Fibroblast of pulmonary artery (primary cell): ENCODE measurements at places on chromosomes 5 and 9.

- no peak for DNase-seq
Observed at GRCh38 chr5:63211448-63212132, 633.0 kb downstream of the LRRC70 start.

- DNase-seq: no peak
Observed at GRCh38 chr5:119368238-119368630, 12.4 kb downstream of the TNFAIP8 start.

DNA sequence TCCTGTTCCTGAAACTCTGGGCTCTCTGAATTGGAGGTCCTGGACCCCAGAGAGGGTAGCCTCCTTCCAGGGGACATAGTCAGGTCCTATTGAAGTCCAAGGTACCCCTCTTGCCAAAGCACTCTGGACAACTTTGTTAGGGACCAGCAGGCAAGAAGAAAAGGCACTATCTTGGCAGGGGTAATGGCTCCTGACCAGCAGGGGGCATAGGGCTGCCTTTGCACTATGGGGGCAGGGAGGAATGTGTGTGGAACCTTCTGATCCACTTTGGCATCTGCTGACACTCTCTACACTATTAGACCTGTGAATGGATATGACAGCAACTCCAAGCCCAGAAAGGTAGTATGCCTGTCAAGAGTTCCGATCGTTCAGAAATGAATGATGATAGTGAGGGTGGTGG is 179.0 kb upstream of the CD180 start:
- no peak for DNase-seq

GRCh38 chr5:14465116-14465515 is 116.5 kb upstream of the OTULINL start:
- peak; percentile 44 for DNase-seq

GRCh38 chr9:81607593-81608288 is 81.6 kb downstream of the TLE1 start:
- no peak for DNase-seq

DNA sequence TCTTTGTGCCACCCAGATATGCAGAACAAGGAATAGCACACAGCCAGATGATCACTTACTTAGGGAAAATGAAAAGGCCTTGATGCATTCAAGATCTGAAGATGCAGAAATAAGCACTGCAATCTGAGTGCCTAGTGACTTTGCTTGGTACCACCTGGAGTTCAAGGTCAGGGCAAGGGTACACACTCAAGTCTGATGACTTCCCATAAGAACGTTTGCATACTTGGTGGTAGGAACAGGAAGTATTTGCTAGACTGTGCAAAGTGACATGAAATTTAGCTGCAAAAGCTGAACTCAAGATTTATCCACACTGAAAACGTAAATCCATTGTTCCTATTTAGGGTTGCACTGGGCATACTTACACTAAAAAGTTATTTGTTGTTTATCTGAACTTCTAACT is 177.1 kb downstream of the PIK3R1 start:
- DNase-seq: no peak

DNA sequence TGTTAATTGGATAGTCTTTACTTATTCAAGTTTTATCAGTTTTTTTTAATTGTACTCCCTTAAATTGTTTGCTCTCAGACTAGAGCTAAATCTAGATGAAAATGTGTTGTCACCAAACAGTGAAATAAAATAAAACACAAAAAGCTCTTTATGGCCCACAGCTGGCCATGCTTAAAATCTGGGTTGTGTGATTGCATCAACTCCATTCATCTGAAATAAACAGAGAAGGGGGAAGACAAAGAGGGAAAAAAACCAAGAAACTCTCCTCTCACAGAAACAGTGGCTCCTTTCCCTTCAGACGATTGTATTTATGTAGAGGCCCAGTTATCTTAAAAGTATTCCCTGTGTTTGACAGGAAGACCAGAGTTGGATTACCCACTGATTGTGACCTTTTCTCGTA is 422.4 kb downstream of the IRX1 start:
- DNase-seq: peak; percentile 6

DNA sequence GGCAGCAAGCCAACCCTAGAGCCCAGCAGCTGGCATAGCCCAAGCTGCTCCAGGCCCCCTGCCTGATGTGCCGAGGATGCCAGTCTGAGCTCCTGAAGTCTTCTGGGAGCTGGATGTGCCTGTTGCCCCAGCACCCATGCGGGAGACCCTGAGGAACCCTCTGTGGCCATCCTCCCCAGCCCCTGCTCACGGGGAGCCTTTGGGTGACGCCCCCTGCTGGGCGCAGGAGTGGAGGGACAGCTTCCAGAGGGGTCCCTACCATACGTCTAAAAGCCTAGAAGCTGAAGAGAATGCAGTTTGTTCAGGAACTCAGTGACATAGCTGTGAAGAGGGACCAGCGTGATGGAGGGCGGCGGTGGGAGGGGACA is 33.1 kb upstream of the MVB12B start:
- no peak for DNase-seq

DNA sequence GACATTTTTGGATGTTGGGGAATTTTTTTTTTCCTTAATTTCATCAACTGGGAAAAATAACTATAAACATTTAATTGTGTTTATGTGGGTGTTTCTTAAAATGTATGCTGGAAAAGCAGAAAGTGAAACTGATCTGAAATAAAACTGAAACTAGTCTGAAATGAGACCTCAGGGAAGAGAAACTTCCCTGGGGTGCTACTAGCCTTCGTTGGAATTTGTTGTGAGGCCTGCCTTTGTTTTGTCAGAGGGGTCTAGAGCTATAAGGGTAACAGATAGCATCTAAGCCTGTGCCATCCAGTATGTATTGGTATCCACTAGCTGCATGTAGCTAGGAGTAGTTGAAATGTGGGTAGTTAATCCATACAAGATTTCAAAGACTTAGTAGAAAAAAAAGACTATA is 10.4 kb downstream of the ZNF618 start:
- DNase-seq: no peak

- peak; percentile 48 for DNase-seq
Observed at GRCh38 chr5:17374973-17375742, 122.9 kb upstream of the TAF11L2 start.

- peak; percentile 13 for DNase-seq
Observed at GRCh38 chr5:60810438-60811085, 33.5 kb downstream of the ELOVL7 start.

DNA sequence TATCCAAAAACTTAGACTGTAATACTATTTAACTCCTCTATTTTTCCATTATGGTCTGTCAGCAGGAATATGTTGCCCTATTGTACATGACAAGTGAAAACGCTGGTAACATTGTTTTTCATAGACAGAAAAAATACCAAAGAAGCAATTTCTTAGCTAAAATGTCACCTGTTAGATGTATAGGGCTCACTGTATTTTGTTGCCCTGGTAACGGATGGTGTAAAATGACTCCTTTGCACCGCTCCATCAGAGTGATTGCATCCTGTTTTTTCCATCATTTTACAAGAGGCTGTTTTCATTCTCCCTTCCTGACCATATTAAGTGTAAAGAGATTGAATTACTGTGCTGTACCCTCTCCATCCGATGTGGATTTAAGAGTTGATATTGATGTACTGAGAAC is 460.1 kb upstream of the TLE4 start:
- no peak for DNase-seq

DNA sequence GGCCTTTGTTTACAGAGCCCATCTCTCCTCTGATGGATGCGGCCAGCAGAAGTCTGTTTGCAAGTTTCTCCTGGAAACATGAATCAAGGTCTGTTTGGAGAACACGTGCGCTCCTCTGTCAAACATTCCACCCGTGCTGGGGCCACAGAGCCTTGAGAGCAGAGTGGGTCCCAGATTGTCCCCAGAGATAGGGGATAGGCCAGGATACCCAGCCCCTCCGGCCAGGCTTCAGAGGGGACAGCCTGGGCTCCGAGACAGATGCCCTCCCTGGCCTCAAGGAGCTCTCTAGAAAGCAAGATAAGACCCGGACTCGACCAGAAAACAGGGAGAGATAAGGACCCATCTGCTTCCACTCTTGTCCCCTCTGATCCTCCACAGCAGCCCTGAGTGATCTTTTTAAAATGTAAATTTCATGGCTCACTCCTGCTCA is 40.4 kb upstream of the HAND1 start:
- no peak for DNase-seq

DNA sequence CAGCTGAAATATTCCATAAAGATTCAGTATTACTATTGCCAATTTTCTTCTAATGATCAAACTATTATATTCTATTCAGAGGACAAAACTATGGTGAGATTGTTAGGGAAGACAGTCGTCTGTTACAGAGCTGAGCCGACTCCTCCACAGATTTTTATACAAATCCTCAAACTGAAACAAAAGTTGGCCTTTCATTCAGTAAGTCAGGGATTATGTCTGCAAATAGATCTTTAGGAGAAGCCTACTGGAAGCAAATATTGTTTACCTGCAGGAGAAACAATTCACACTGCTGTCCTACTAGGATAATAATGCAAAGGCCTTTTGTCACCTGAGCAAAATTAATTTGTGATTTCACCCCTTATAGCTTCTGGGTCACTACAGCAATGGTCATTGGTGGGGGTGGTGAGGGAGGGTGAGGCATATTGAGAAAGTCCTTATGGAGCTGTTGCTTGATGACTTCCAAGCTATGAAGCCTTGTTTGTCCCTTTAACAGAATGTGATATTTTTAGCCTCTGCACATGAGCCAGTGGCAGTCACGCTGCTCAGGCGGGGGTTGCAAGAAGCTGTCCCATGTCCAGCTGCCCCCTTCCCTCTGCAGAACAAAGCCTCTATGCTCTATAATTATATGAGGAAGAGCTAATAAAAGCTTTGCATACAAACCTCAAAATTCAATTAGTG is 200.5 kb upstream of the KLF9 start:
- DNase-seq: no peak

DNA sequence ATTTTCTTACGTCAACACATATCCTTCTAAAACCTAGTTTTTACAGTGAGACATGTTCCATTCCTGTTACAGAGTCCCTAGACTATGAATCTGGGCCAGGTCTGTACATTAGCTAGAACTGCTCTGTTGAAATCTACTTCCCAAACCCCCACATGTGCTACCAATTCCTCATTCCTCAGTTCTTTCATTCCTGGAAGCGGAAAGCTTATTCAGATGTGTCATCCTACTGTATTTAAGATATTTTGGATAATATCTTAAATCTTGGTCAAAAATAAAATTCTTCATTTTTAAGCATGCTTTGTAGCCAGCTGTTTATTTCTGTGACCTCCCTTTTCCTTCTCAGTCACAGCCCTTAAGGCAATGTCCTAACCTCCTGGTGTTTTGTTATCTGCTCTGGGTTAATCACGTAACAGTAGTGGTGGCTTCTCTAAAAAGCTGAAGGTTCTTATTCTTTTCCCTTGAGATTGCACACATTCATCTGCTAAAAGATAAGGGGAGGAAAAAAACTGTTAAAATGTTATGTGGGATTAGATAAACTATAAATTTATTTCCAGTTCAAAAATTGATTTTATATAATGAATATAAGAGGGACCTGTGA is 35.6 kb downstream of the GLRX start:
- DNase-seq: peak; percentile 78

GRCh38 chr9:38144421-38144820 is 75.4 kb upstream of the SHB start:
- peak; percentile 2 for DNase-seq

DNA sequence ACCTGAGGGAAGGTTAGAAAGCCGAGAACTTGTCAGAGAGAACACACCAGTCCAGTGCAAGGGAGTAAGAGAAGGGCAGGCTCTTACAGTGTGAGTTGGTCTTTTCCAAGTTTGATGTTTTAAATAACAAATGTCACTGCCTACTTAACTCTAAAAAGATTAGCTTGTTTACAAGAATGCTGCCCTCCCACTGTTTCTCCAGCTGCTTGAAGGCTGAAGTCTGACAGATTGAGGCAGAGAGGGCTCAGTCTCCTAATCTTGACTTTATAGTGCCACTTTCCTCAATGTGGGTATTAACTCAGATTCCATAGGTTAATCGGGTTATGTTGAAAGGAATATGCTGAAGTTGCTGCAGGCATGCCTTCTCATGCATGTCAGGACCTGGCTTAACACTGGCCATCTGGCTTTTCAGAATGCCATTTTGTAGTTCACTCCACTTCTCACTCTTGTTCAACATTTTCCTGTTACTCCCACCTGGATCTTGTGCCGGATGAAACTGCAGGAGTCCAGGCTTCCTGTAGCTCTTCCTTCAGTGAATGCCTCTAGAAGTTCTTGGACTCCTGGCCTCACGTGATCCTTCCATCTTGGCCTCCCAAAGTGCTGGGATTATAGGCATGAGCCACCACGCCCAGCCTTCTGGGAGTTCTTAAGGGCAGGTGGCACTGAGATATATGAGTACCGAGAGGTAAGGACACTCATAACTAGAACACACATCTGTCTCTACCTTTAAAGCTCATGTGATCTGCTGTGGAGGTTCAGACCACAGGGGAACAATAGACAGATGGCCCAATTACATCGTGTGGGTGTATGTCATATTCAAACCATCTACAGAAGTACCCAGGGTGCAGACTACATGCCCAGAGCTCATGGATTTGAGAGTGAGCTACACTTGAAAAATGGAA is 249.7 kb downstream of the ARHGAP26 start:
- DNase-seq: no peak

DNA sequence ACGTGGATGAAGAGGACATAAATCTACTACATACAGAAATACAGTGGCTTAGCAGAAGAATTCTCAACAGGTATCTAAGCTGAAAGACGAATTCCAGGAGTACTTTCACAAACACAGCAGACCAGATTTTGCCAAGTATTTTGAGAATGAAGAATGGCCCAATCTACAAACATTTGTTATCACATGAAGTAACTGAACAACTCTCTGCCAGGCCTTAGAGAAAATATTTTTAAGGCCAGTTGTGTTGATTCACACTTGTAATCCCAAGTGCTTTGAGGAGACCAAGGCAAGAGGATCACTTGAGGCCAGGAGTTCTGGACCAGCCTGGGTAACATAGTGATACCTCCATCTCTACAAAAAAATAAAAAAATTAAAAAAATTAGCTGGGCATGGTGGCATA is 14.3 kb downstream of the AGTPBP1 start:
- DNase-seq: peak; percentile 44

DNA sequence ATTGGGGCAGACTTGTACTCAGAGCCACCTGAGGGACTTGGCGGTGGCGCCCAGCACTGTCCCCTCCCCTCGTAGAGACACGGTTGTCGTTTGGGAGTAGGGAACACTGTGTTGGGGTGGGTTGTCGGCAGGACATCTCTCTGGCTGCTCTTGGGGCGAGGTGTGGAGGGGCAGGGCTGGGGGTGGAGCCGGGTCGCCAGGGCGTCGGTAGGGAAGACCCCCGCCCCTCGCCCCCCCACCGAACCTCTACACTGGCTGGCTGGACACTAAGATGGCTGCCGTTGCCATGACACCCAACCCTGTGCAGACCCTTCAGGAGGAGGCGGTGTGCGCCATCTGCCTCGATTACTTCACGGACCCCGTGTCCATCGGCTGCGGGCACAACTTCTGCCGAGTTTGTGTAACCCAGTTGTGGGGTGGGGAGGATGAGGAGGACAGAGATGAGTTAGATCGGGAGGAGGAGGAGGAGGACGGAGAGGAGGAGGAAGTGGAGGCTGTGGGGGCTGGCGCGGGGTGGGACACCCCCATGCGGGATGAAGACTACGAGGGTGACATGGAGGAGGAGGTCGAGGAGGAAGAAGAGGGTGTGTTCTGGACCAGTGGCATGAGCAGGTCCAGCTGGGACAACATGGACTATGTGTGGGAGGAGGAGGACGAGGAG is 778 bp downstream of the TRIM41 start:
- DNase-seq: no peak

- peak; percentile 18 for DNase-seq
Observed at GRCh38 chr5:56737002-56737621, 78.2 kb upstream of the MAP3K1 start.

GRCh38 chr9:12956261-12956660 is 181.4 kb downstream of the LURAP1L start:
- DNase-seq: peak; percentile 35

- DNase-seq: peak; percentile 9
Observed at GRCh38 chr5:13251623-13252376, 692.7 kb downstream of the DNAH5 start.

- DNase-seq: no peak
Observed at GRCh38 chr5:60710362-60710761, 10.4 kb upstream of the DEPDC1B start.
